AG10803 (cell line): ENCODE measurements at places on chromosomes 12 and 14.
A peak's percentile ranks its signal among the peaks of the same experiment; 100 is the strongest.

- no peak for DNase-seq
These were observed 12.5 kb downstream of the TAMALIN start for GRCh38 chr12:52019113-52019770.

DNA sequence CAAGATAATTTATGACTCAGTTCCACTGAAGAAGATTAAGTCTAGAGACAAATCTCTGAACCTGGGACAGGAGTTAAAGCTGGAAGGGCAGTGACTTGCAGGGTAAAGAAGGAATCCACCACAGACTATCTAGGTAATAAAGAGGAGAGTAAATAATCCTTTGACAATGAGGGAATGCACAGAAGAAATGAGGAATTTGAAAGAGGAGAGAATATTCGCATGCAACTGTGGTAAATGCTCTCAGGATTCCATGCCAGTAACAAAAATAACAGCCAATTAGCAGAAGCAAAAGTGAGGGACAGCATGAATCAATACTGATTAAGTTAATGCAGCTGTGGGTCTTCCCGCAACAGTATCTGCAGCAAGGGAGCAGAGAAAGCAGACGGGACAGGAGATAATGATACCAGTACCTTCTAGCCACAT lies 77.0 kb downstream of the KITLG start:
- peak; percentile 78 for DNase-seq

GRCh38 chr12:56110571-56110970 lies 5.9 kb upstream of the RPL41 start:
- DNase-seq = no peak

DNA sequence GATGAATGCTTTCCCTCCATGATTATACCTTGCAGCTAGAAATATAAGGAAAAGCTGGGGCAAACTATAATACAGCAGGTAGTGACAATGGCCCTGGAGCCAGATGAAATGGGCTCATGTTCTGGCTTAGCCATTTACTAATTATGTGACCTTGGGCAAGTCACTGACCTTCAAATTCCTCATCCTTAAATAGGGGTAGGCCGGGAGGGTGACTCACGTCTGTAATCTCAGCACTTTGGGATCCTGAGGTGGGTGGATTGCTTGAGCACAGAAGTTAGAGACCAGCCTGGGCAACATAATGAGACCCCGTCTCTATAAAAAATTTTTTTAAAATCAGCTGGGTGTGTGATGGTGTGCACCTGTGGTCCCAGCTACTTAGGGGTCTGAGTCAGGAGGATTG lies 155.4 kb downstream of the C12orf75 start:
- no peak for DNase-seq

GRCh38 chr14:63840981-63841380 lies 11.8 kb upstream of the SYNE2 start:
- no peak for DNase-seq
